ENCODE measurements at places on chromosomes 16 and 17.

- no peak for DNase-seq
These were observed 56.8 kb upstream of the ZNF423 start for GRCh38 chr16:49912721-49913120.

- no peak for DNase-seq
These were observed 8.0 kb downstream of the CNTROB start for GRCh38 chr17:7940034-7940433.

- no peak for DNase-seq
These were observed 17.2 kb downstream of the SPAG9 start for GRCh38 chr17:51103451-51103850.

DNA sequence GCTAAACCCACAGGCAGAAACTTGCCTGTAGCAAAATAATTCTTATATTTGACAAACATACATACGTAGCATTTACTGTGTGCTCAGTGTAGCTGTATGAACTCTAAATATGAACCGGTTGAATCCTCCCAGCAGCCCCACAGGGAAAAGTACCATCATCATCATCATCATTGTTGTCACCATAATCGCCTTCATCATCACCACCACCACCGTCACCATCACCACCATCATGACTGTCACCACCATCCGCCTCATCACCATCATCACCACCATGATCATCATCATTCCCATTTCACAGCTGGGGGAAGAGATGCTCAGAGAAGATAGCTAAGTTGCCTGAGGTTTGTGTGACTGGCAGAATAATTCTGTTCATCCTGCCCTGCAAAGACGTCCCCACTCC, 81.7 kb downstream of the IRF8 start:
- DNase-seq, result no peak

GRCh38 chr16:49910541-49911071, 54.7 kb upstream of the ZNF423 start:
- DNase-seq, result no peak

GRCh38 chr16:57624806-57625500, 3.5 kb upstream of the ADGRG1 start:
- DNase-seq, result no peak

GRCh38 chr17:64039106-64039400, 18.6 kb upstream of the ICAM2 start:
- no peak for DNase-seq

DNA sequence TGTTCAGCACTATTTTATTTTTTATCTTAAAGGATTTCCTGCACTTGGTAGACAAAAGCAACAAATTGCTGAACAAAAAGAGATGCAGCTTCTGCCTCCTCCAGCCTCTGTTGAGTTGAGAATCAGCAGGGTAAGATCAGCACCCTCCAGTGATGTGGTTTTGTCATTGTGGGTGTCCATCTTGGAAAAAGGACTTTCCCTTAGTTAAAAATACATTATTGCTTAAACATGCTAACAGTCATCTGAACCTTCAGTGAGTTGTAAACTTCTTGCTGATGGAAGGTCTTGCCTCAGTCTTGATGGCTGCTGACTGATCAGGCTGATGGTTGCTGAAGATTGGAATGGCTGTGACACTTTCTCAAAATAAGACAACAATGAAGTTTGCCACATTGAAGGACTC, 101.2 kb downstream of the PHKB start:
- DNase-seq, result no peak

- DNase-seq, result no peak
These were observed 138.6 kb downstream of the MAP2K6 start for GRCh38 chr17:69552986-69553667.

DNA sequence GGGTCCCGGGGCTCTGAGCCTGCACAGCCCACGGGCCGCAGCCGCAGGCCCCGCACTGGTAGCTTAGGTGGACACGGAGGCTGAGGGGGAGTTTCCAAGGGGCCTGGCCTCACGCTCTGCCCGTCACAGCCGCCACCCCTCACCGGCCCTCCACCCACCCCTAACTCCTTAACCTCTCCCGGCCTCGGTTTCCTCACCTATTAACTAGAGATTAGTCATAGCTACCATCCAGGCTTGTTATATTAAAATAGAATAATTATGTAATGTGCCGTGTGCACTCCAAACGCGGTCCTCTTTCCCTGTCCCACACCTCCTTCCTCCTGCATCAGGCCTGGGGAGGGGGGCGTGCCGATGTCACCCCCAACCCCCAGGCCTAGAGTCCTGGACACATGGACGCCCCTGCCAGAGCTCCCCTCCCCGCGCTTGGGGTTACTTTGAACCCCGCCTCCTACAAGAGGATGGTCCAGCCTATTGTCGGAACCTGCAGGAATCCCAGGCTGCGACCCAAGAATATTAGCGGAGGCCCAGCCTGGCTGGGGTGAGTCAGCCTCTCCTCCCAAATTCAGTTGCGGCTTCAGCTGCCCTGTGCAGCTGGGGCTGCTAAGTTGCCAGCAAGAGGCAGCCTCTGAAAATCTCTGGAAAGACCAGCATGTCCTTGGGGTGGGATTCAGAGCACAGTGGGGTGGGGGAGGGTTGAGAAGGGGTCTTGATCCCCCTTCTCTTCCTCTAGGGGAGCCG, 17.3 kb downstream of the SOCS3 start:
- peak; percentile 87 for DNase-seq

DNA sequence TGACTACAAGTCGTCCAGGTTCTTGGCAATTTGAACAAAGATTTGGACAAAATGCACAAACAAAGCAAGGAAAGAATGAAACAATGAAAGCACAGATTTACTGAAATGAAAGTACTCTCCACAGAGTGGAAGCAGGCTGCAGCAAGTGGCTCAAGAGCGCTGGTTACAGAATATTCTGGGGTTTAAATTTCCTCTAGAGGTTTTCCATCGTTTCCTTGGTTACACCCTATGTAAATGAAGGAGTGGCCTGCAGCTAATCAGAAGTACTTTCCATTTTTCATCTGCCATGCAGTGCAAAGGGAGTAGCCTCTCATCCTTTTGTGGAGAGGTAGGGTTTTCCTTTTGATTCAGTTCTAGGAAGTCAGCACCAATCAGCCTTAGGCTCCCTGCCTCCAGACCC, 11.8 kb downstream of the STXBP4 start:
- no peak for DNase-seq

GRCh38 chr17:20092261-20092867, 83.2 kb downstream of the SPECC1 start:
- no peak for DNase-seq

DNA sequence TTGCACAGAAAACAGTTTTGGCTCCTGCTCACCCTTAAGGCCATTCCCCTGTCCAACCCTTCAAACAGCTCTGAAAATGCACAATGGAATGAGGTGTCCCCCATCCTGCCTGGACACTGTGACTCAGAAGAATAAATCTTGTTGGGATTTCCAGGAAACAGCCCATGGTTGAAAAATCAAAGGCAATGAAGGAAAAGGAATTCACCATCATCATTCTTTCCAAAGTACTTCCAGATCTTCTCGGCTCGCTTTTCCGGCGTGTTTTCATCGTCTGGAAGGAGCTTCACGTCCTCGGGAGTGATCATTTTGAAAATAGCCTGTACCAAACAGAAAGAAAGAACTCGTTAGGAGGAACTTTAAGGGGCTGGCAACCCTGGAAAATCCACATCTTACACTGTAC, 4.3 kb downstream of the RCVRN start:
- no peak for DNase-seq

GRCh38 chr16:88912556-88912955, 46.1 kb upstream of the PABPN1L start:
- no peak for DNase-seq

DNA sequence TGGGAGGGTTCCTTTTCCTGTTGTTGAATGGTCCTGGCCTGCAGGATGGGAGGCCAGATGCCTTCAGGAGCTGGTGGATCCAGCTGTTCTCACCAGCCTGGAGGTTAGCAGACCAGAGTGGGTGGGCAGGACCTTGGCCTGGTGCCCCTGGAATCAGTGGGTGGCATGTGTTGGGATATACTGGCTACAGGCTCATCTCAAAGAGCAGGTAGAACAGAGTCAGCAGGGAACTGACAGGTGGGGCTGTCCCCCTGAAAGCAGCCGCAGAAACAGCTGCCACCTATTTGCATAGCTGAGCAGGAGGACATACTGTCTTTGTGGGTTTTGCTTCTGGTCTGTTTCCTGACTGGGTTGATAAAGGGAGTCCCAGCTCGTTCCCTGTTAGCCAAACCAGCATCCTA, 144.1 kb downstream of the RAB11FIP4 start:
- DNase-seq, result no peak

- peak; percentile 42 for DNase-seq
These were observed 28.2 kb downstream of the ZFHX3 start for GRCh38 chr16:73019457-73020362.

DNA sequence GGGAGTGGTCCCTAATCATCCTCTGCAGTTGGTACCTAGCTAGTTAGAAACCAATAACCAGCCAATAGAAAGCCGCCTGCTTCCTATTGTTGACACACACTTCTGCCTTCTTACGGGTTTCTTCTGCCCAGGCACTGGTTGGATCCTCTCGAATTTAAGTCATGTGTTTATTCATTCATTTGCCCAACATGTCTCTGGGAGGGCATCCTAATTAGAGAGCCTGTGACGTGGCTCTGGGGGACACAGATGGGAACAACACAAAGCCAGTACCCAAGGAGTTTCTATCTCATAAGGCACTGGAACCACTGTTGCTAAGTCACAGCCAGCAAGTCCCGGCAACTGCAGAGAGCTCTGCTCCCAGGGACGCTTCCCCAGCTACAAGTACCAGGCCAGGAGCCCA, 300.7 kb upstream of the TNRC6C start:
- DNase-seq, result no peak

DNA sequence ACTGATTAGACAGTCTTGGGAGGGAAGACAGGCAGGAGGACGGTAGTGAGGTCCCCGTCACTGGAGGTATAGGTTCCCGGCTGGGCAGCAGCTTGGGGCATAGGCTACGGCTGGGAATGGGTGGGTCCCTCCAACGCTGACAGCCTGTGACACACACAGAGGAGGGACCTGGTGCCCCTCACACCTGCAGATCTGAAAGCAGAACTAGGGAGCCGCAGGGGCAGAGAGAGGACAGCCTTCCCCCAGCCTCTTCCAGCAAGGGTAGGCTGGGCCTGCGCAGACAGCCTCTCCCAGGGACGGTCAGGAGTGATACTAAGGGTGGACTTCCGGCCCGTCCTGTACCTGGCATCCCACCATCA, 2.0 kb downstream of the P2RX1 start:
- peak; percentile 48 for DNase-seq
